GM13976 (cell line): ENCODE measurements at places on chromosomes 16 and 17.
A peak's percentile ranks its signal among the peaks of the same experiment; 100 is the strongest.

DNA sequence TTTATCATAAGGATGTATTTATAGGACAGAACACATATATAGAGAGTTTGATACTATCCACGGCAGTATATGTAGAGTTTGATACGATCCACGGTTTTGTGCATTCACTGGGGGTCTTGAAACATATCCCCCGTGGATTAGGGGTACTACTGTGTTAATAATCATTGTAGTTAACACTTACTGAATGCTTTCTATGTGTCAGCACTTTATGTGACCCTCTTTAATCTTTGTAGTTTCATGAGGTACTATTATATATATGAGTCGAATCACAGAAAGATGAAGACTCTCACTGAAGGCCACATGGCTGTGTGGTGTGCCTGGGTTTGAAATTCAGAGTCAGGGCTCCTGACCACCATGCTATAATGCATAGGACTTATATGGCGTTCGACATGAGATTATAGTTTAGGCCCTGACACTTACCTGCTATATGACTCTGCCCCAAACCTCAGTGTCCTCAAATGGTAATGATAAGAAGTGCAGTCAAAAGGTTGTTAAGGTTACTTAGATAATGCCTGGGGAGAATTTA is 4.3 kb upstream of the HEATR6 start:
- no peak for DNase-seq

DNA sequence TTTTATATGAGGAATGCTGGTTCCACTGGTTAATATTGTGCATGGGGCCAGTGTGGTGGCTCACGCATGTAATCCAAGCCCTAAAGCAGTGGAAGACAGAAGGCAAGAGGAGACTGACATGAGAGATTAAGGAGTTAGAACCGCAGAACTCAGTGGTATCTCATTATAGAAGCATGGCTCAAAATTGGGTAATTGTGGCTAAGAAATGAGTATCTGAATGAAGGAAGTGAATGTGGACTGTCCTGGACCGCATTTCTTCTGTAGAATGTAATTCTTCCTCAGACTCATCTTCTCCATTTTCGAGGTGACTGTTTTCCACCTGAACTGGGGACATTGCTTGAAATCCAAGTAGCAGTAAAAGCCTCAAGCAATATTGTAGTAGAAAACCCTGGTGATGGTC is 42.6 kb upstream of the CDR2 start:
- no peak for DNase-seq

DNA sequence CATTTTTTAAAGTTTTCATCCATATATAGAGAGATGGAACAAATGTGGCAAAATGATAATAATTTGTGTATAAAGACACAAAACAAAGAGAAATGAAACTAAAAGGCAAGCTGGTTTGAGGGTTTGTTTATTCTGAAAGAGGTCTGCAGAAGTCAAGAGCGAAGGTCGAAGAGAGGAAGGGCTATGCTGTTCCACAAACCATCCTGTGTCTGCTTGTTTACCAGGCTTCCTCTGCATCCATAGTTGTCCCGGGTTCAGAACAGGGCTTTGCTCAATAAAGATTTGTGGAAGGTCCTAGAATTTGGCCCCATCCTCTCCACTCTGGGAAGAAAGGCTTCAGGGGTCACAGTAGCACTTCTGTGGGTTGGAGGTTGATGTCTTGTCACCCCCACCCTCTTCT is 2.4 kb upstream of the MARVELD3 start:
- no peak for DNase-seq

GRCh38 chr17:30095507-30096244 is 20.9 kb upstream of the NSRP1 start:
- no peak for DNase-seq

- no peak for DNase-seq
These were observed 159.6 kb downstream of the HAPSTR1 start for GRCh38 chr16:9251026-9251425.

- DNase-seq: no peak
These were observed 297.2 kb downstream of the WWOX start for GRCh38 chr16:78396673-78397072.

DNA sequence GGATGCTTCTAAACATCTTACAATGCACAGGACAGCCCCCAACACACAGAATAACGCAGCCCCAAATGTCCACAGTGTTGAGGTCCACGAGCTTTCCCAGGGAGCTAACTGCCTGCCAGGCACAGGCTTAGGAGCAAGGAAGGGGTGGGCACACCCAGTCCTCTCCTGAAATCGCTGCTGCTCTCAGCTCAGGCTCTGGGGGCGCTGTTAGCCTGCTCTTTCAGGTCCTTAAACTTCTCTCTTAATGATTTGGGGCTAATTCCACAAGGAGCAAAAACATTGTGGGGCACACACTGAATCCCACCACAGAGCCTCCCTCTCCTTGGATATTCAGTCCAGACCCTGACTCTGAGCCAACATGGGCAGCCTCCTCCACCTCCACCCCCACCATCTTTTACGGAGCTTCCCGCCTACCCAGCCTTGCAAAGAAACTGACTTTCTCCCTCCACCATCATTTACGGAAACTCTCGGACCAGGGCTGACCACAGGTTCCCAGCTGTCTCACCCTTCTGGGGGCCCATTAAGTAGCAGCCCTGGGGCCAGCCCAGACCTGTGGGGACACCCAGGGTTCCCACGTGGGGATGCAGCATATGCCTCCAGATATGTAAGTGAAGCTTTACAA is 1.1 kb downstream of the CD300H start:
- peak; percentile 66 for DNase-seq

GRCh38 chr16:55842369-55843104 is 9.6 kb upstream of the CES1 start:
- peak; percentile 68 for DNase-seq

- DNase-seq: no peak
These were observed 966 bp downstream of the MIEN1 start for GRCh38 chr17:39729280-39729851.

- no peak for DNase-seq
These were observed 852 bp downstream of the GPR139 start for GRCh38 chr16:20072874-20073202.

DNA sequence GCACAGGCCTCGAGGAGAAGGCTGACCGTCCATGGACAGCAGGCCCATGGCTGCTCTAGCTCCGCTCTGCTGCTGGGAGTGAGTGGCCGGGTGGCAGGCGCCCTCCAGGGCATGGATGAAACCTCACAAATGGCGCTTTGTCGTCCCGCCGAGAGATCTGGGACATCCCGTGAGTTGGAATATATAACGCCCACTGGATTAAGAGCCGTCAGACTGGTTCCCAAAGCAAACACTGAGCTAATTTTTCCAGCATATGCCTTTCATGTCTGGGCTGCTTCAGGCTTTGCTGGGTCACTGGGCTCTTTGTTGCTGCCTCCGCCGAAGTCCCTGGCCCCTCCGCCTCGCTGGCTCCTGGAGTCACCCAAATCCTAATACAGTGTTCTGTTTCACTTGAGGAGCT is 266.3 kb downstream of the FOXL1 start:
- no peak for DNase-seq

DNA sequence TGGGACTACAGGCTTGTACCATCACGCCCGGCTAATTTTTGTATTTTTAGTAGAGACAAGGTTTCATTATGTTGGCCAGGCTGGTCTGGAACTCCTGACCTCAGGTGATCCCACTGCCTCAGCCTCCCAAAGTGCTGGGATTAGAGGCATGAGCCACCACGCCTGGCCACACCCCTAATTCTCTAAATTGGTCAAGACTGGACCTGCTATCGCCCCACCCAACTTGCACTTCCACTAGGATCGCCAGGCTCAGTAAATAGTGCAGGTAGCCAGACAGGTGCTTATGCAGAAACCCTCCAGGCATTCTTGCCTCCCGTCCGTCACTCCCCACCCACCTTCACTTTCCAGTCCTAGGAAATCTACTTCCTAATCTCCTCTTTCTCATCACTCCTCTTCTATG is 481.4 kb upstream of the EEF2KMT start:
- DNase-seq: no peak

- DNase-seq: no peak
These were observed 87.2 kb upstream of the XYLT1 start for GRCh38 chr16:17557949-17558348.

DNA sequence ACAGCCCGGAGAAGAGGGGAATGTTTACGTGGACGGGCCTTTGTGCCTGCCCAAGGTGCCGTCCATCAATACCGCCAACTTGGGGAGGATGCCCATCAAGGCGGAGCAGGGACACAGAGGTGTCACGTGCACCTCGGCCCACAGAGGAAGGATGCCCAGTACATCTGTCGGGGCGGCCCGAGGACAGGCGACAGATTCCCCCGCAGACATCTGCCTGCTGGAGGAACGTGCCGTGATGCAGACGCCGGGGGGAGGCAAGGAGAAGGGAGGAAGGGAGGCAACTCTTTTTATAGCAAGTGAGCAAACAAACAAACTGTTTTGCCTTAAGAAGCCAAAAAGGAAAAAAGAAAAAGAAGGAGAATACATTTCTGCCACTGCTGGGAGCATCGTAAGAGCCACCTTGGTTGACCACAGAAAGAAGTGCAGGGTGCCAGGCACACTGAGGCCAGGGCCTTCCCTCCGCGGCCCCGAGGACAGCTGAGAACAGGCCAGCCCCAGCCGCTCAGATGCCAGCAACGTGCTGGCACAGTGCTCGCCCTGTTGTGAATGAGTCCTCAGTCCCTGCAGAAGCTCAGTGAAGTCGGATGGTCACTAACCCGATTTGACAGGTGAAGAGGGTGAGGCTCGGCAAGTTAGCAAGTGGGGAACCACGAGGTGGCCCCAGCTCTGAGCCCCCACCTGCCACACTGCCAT is 146.4 kb downstream of the RBFOX3 start:
- DNase-seq: no peak

DNA sequence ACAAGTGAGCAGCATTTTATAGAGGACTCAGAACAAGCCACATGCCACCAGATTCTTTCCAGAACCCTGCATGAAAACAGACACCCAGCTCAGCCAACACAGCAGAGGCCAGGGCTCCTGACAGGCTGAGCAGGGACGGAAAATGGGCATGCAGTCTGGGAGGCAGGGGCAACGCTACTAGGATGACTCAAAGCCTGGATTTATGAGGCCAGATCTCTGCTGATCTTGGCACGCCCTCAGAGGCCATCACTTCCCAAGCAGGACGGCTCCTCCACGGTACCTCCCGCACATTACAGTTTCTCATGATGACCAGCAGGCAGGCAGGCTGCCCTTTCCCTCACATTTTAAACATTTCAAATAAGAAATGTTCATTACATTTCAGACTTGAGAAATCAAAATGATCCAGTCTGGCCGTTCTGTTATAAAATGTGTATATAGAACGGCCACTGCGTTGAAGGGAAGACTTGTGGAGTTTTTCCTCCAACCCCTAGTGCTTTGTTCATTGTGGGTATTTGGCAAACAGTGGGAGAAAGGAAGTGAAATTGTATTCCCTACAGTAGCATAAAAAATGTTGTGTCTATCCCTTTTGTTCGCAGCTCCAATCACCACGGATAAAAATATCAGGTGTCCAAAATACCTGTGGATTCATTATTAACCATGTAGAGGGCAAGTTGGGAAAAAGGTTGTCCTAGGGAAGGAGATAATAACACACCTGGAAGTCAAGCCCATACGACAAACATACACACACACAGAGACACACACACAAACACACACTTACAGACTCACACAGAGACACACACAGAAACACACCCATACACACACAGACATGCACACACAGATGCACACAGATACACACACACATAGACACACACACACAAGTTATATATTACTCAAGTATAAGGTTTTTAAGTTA is 64.8 kb upstream of the ADAMTS18 start:
- no peak for DNase-seq

GRCh38 chr16:87538594-87538993 is 45.8 kb upstream of the ZCCHC14 start:
- DNase-seq: no peak

- DNase-seq: peak; percentile 93
These were observed at the start of gene RNFT1 for GRCh38 chr17:59964482-59965328. Gene RNFT1, minus strand, starts transcription at chr17:59964740. Its CDS starts 77 bp downstream, at chr17:59964663.

- no peak for DNase-seq
These were observed 109.6 kb upstream of the CDH5 start for GRCh38 chr16:66256919-66257318.

GRCh38 chr17:55730380-55730779 is 7.7 kb upstream of the TMEM100 start:
- no peak for DNase-seq

GRCh38 chr16:29756654-29757053 is 10.9 kb upstream of the C16orf54 start:
- no peak for DNase-seq

DNA sequence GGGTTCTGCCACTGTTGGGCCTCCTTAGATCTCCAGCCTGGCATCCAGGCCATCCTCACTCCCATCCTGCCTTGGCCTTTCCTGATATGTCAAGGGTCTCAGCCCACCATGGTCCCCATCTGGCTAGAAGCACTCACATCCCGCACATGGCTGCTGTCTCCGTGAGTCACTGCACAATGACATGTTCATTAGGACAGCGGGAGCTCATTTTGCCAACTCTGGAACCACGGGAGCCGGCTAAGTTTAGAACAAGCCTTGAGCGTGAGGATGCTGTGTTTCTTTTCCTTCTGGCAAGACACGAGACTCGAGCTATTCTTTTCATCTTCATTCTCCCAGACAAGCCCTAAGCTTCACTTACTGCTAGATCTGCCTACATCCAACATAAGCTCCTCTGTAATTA is 65.7 kb upstream of the KSR1 start:
- no peak for DNase-seq

GRCh38 chr17:38724337-38724988 is 5.7 kb upstream of the CISD3 start:
- DNase-seq: no peak

GRCh38 chr16:64416216-64417005 is 705.5 kb downstream of the CDH11 start:
- no peak for DNase-seq

- no peak for DNase-seq
These were observed 69.0 kb upstream of the CDH8 start for GRCh38 chr16:62105244-62105643.

DNA sequence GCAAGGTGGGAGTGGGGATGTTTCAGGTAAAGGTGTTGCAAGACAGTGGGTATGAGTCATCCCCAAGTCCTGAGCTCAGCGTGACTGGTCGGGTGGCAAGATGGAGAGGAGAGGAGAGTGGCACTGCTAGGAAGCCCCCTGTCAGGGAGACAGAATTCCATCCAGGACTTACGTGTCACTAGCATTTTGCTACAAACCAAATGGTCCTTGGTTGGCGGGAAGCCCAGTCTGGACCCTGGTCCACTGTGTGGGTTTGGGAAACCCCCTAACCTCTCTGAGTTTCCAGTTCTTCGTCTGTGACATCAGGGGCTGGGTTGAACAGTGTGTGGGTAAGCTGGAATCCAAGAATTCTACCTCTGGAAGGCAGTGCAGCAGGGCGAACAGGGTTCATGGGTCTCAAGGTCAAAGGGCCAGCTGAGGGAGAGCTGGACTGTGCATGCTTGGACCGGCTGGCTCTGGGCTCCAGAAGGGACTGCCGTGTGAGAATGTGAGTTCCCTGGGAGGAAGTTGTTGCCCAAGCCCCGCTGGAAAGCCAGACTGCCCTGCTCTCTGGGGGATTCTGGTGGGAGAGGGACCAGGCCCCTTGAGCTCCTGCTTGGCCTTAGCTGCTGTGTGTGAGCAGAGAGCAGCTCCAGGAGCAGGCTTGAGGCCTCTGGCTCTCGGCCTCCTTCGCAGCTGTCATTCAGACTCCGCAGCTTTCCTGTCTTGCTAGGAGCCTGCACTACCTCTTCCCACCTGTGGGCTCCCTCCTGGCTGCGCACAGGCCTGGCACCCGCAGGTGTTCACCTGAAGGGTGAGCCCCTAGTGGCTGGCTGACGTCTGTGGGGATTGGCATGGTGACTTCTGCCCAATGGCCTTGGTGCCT is 84.6 kb downstream of the NT5M start:
- DNase-seq: no peak

GRCh38 chr16:56300891-56301850 is 109.9 kb downstream of the GNAO1 start:
- DNase-seq: no peak
